ENCODE measurements at places on chromosomes 1 and 21. TPM values are rescaled to one million over a fixed set of nuclear protein-coding genes. Genes with fewer than 3 reads are reported as not detected.

DNA sequence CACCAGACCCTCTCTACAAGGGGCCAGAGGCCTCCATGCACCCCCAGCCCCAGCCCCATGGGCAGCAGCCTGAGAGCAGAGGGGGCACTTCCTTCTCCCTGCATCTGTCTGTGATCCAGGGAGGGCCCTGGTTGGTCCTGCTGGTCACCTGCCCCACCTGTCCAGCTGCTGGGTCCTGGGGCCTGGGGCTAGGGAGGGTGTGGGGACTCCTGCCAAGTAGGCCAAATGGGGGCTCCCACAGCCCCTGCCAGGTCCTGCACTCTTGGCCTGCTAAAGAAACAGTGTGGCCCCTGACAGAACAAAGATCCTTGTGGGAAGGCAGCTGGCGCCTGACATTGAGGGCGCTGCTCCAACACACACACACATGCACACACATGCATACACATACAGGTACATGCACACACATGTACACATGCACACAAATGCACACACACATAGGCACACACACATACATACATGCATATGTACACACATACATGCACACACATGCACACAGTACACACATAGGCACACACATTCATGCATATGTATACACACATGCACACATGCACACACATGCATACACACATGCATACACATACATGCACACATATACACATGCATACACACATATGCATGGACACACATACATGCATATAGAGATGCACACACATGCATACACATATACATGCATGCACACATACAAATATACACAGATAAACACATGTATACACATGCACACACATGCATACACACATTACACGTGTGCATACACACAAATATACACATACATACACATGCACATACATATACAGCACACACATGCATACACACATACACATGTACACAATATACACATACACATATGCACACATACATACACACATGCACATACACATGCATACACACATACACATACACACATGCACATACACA is 49.9 kb downstream of the TRPM2 start:
- DNase-seq, result no peak

DNA sequence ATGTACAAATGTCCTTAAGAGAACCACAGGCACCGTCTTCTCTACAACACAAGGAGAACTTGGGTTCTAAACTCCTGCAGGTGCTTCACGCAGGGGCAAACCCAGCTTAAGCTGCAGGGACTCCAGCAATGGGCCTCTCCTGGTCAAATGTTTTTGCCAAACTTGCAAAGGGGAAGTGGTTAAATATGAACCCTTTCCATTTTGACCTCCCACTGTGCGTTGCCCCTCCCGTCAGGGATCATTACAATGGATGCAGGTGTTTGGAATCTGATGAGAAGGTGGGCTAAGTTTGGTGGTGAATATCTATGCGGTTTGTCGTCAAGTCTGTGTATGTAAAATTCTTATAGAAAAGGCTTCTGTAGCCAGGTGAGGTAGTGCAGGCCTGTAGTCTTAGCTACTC is 29.1 kb upstream of the SLC25A33 start:
- DNase-seq, result no peak

DNA sequence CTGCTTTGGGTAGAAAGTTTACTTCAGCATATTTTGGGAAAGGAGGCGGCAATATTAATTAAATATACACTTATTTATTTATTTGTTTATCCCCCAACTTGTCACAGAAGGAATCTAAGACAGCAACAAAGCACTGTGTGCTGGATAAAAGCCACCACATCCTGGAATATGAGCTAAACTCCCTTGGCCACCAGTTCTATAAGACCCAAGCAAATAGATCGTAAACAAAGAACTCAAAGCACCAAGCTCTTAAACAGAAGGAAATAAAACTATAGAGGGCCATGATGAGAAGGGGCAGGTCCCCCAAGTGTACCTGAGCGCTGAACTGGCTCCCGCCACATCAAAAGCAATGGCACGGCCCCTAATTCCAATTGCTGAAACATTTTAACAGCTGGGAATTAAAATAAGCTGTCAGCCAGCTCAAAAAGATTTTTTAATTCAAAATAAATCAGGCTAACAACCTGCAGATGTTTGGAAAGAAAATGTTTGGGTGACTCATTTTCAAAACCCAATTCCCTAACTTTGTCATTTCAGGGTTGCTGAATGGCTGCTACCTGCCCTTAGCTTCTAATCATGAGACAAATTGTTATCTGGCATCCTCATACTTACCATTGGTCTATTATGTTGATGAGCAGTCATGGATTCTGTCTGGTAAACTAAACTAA is 127.1 kb downstream of the SLC30A10 start:
- DNase-seq, result no peak

GRCh38 chr1:176717066-176717750 is 254.2 kb downstream of the PAPPA2 start:
- DNase-seq, result no peak

DNA sequence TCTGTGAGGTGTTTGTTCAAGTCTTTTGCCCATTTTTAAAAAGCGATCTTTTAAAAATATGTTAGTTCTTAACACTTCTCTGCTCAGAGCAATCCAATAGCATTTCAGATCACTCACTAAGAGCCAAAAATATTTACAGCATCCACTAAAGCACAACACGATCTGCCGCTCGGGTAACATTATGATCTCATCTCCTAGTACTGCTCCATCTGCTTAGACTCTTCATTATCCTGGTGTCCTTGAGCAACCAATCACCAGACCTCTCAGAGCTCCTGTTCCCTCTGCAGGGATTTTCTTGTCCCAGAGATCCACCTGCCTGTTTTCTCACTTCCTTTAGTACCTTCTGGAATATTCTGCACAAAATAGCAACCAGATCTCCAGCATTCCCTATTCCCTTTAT is 235.3 kb upstream of the ESRRG start:
- DNase-seq, result no peak

- no peak for DNase-seq
Measured at GRCh38 chr1:231836227-231836893, 209.8 kb downstream of the DISC1 start.

GRCh38 chr1:201310986-201311355 is 27.7 kb downstream of the PKP1 start:
- no peak for DNase-seq

- DNase-seq, result no peak
Measured at GRCh38 chr1:43969416-43969745, 429 bp upstream of the DPH2 start.

- DNase-seq, result no peak
Measured at GRCh38 chr1:223106856-223107255, 36.2 kb downstream of the TLR5 start.

DNA sequence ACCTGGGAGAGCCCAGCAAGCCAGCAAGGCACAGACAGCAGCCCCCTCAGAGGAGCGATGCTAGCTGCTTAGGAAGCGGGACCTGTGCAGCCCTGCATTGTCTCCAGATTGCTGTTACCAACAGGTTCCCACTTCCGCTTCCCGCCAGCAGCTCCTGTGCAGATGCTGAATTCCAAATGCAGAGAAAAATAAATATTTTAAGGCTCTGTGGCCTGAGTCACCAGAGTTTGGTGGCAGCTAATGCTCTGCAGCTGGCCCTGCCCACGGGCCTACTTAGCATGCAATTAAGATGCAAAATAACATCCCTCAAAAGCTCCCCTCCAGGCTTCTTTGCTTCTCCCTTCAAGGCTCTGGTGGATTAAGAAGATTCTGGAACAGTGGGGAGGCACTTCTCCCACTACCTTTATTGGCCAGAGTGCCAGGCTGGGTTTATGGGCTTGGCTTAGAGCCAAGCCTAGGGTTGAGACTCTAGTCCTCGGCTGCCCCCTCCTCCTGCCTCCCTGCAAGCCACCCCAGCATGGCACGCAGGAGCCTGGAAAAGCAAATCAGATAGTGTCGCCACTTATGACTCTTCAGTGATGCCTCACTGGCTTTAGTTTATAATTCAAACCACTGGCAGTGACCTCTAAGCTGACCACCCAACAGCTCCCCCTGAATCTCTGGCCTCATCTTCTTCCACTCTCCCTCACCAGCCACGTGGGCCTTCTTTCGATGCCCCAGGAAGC is 207.1 kb upstream of the ZC3H12A start:
- no peak for DNase-seq

DNA sequence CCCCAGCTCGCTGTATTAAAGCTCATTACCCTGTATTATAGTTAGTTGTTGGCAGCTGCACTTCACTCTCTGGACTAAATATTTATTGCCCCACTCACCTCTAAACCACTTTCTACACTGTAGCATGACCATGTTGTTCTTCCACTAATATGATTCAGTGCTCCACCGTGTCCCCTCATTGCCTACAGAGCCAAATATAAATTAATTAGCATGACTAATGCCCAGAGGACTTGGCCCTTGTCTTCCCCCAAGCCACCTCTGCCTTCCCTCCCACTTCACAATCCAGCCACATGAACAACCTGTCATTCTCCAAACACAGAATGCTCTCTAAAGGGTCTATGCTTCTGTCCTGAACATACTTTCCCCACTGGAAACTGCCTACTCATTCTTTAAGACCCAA is 276.5 kb downstream of the PLPP3 start:
- no peak for DNase-seq

- DNase-seq, result no peak
Measured at GRCh38 chr1:208542309-208542708, 298.1 kb upstream of the PLXNA2 start.

DNA sequence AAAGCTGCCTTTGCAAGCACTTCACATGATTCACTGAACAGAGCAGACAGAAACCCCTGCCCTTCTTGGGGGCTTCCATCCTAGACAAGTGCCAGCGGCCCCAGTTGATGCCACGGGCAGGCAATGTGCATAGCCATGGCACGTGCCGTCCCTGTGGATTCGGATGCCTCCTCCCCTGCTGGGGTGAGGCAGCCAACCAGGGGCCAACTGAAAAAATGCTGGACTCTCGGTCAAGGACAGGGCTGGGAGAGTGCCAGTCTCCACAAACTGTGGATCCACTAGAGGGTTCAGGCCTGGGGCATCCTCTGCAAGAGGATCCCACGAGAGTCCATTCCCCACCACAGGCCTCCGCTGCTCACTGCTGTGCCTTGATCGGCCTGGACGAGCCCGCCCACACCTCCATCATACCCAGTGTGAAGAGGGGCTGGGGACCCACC is 3.8 kb downstream of the JMJD4 start:
- DNase-seq, result no peak

DNA sequence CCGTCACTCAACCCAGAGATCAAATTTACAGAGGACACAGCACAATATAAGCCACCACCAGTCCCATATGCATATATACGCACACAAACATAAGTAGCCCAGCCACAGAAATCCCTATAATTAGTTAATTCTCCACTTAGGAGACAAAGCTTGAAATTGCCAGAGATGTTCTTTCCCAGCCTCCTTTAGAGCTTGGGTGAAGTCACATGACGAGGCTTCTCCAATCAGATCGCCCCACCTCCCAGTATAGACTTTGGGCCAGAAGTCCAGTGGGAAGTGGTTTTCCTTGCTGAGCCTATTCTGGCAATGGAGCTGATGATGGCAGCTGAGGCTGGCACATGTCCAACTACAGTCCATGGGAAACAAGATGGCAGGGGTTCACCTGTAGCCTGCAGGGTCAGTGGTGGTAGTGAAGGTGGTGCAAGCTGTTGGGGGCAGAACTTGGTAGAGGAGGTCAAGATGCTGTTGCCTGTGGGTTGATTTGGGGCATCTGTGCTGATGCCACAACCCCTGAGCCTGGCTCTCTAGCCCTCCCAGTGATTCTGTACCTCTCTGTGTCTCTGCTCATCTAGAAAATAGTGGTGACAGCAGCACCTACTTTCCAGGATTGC is 535.9 kb downstream of the MATN1 start:
- no peak for DNase-seq

GRCh38 chr1:227846265-227846858 is 30.9 kb downstream of the PRSS38 start:
- no peak for DNase-seq

DNA sequence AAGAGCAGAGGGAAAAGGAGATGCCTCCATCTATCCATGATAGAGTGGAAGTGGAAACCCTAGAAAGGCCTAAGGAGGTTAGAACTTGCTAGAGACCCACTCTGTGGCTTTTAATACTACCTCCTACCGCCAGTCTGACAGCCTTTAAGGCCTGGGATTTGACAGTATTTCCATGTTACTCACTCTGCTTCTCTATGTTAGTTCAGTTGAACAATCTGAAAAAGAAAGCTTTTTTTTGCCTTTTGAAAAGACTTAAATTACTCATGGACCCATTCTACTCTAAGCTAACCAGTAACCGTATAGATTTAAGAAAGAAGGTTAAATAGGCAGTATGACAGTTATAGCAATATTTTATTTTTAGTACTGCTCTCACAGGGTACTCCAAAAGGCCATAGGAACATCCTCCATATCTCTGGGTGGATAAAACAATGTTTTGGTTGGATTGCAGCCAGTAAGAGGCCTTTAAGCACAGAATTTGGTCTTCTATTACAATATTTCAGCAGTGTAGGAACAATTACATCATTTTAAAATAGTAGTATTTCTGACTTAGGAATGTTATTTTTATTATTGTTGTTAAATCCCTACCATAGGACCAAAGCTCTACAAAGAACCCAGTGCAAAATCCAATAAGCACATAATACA is 15.9 kb upstream of the GPR25 start:
- no peak for DNase-seq

DNA sequence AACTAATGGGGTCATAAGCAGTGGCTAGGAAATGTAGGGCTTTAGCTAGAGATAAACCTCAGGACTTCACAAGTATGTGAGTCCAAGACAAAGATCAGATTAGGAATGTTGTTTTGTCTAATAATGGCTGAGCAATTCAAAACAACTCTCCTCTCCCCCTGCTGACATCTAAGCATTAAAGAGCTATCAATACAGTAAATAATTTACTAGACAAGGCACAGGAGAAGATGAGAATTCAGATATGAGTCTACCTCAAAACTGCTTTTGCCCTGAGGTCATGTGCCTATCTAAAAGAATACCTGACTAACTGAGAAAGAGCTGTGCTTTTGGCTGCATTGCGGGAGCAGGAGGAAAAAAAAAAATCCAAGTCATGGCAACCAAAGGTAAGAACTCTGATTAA is 86.8 kb downstream of the SPATA17 start:
- DNase-seq, result no peak

- DNase-seq, result no peak
Measured at GRCh38 chr1:192592517-192592916, 16.9 kb downstream of the RGS1 start.

DNA sequence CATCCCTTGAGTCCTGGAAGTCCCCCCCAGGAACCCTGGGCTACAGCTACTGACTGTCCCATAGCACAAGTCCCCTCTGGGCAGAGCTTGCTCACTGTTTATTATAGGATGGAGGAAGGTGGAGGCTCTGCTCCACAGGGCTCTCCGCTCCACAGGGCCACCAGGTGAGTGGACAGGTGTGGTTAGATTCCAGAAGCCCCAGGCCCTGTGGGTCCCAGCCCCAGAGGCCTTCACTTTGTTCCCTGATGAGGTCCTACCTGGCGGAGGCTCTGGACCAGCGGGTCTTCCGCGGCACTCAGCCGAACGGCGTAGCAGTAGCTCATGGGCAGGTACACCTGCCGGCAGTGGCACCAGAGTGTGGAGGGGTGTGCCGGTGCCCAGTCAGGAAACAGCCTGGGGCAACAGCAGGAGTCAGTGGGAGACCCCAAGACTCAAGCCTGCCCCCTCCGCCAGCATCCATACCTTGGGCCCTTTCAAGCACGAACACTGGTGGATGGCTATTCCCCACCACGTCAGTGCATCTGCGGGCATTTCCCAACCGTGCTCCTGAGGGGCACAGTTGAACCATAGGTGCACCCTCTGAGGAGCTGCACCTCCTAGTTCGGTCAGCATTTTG is 12.3 kb downstream of the LSS start:
- DNase-seq, result no peak

Gene COL11A1
- not detected for total RNA-seq

Gene KIF21B
- 30.3 TPM for total RNA-seq

Gene TSSK3
- 0.71 TPM for total RNA-seq

Gene RGS13
- not detected for total RNA-seq

Gene SYT11
- total RNA-seq, result 4.6 TPM

Gene AADACL4
- not detected for total RNA-seq
